ENCODE measurements at places on chromosomes 7 and 10.

- no peak for DNase-seq
These were observed 169.9 kb downstream of the RNF133 start for GRCh38 chr7:122528879-122529481.

- DNase-seq, result no peak
These were observed 16.1 kb upstream of the HIBADH start for GRCh38 chr7:27678617-27679260.

DNA sequence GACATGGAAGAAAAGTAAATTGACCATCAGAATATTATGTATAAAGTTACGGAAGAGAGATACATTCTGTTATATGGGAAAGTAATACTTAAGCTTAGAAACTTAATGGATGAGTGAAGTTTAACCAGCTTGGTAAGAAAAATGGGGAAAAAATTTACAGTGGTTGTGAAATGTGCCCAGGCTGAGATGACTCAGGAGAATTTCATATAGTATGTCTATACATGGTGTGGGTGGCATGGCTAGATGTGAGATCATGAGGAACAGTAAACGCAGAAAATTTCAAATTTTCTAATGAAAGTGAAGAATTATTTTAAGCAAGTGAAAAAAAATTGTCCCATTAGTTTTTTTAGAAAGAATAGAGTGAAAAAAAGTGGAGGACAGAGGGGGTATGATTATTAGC lies 552.5 kb upstream of the SORCS1 start:
- no peak for DNase-seq

GRCh38 chr10:10020945-10021344 lies 996.7 kb upstream of the CELF2 start:
- DNase-seq, result no peak

DNA sequence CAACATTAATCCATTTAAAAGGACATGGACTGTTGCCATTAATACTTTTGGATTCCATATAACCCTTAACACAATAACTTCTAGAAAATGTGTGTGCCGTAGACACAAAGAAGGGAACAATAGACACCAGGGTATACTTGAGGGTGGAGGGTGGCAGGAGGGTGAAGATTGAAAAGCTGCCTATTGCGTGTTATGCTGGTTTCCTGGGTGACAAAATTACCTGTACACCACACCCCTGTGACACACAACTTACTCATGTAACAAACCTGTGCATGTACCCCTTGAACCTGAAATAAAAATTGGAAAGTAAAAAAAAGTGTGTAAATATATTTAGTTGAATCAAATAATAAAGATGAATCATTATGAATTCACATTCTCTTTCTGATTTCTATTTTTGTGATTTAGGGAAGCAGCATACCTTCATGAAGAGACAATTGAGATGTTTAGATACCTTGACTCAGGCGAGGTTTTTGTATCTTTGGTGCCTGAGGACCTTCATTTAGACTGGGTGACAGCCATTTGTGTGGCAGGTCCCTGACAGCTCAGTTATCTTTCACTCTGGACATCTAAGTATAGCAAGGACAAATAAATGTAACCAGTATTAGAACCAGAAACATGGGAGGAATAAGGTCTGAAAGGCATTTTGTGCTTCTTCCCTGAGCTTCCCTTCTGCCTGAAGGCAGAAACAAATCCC lies 28.7 kb downstream of the GIMAP8 start:
- no peak for DNase-seq

DNA sequence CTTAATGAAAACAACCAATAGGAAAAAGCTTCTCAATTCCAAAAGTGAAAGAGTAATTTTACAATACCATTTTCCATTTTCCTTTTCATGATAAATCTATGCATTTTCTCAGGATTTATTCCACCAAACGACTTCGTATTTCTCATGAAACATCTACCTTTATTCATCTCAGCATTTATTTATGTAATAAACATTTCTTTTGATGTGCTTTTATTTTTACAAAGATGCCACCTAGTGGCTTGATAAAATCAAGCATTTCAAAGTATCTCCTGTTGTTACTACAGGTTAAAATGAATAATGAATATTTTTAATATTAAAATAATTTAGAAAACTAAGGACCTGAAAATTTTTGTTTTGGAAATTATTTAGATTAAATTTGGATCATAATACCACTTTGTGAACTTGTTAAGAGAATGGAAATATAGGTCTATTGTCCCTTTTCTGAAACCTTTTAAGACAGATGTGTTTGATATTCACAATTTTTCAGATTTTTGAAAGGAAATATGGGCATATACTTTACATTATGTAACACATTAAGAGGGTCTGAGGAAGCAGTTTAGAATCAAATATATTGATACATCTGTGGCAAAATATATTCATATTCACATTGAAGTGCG lies 2.7 kb upstream of the IQUB start:
- no peak for DNase-seq

- DNase-seq, result no peak
These were observed 27.8 kb downstream of the TMEM236 start for GRCh38 chr10:17779784-17780183.

- peak; percentile 14 for DNase-seq
These were observed 31.7 kb downstream of the GRIFIN start for GRCh38 chr7:2444476-2444875.

All from T1000 (cell line).